ENCODE measurements at places on chromosomes 12 and 14.

- DNase-seq, result no peak
Measured at GRCh38 chr12:131015581-131016337, 62.1 kb downstream of the ADGRD1 start.

DNA sequence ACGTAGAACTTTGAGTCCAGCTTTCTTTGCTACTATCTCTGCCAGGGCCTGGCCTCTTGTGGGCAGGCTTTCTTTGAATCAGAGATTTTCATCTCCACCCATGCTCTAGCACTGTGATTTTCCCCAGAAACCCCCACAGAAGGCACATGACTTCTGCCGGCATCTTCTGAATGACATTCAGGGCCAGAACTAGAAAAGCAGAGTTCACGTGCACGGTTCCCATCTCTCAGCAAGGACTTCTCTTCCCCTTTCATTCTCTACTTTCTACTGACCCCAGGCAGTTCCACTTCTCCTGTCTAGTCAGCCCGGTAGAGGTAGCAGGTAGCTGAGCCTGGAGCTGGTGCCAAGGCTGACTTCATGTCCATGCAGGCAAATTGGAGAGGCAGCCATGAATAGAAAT is 26.9 kb downstream of the BATF start:
- no peak for DNase-seq

GRCh38 chr12:3244219-3244750 is 167.1 kb downstream of the TSPAN9 start:
- no peak for DNase-seq

GRCh38 chr12:18581232-18581962 is 156.4 kb downstream of the PLCZ1 start:
- DNase-seq, result no peak

DNA sequence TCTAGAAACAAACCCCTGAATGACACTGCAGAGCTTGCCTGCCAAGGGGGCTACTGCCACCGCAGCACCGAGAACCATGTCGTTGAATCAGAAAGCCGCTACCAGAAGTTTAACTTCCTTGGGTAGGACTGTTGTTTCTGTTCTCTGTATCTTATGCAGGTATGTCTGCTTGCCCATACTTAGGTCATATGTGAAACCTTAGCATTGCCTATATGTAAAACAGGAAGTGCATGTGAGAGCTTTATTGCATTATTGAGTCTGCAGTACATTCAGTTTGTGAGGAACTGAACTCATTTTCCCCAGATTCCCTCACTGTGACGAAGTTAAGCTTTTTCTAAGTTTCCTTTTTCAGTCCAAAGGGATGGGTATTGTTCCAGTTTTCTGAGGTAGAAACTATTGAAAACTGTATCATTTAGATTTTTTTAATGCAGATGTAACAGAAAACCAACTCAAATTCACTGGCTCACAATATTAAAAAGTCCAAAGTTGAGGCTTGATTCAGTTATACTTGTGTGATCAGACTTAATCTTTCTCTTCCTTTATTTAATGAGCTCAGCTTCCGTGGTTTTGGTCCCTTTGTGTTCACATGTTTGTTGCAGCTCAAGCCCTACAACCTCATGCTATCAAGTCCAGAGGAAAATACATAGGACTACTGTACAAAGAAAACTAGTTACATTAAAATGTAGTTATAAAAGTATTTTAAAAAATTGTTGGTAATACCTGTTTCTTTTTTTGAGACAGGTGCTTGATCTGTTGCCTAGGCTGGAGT is 6.9 kb downstream of the FBXO34 start:
- DNase-seq, result no peak

Measured in cerebellar nuclear complex (tissue), 1 donor.